ENCODE measurements at places on chromosomes 13 and 19.

DNA sequence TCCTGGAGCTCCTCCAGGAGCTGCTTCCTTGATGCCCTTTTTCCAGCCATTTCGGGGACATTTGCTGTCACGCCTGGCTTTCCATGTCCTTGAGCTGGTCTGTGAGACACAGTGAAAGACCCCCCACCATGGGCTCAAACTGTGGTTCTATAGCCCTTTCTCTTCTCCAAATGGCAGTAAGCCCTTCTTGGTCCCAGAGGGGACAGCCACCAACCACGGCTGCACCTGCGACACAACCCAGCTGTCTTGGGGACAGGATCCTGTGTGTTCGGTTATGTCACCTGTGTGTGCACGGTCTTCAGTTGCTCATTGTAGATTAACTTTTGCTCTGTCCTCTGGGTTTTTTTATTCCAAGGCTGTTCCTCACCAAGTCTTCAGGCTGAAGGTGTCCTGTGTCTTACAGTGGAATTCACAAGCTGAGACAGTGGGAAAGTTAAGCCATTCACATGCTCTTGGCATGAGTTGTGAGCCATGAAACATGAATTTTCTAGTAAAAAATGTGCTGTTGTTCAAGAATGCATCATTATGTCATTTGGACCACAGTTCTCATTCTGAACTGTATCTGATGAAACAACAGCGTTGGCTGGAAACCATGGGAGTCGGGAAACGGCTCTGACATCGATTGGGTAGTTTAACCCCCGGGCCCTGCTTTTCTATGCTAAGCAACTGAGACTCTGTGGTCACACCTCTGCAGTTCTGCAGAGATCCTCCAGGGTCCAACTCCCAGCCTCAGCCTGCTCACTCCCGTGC is 129.5 kb upstream of the MCF2L start:
- no peak for DNase-seq

- no peak for DNase-seq
Observed at GRCh38 chr13:49561062-49561410, 24.3 kb downstream of the RCBTB1 start.

DNA sequence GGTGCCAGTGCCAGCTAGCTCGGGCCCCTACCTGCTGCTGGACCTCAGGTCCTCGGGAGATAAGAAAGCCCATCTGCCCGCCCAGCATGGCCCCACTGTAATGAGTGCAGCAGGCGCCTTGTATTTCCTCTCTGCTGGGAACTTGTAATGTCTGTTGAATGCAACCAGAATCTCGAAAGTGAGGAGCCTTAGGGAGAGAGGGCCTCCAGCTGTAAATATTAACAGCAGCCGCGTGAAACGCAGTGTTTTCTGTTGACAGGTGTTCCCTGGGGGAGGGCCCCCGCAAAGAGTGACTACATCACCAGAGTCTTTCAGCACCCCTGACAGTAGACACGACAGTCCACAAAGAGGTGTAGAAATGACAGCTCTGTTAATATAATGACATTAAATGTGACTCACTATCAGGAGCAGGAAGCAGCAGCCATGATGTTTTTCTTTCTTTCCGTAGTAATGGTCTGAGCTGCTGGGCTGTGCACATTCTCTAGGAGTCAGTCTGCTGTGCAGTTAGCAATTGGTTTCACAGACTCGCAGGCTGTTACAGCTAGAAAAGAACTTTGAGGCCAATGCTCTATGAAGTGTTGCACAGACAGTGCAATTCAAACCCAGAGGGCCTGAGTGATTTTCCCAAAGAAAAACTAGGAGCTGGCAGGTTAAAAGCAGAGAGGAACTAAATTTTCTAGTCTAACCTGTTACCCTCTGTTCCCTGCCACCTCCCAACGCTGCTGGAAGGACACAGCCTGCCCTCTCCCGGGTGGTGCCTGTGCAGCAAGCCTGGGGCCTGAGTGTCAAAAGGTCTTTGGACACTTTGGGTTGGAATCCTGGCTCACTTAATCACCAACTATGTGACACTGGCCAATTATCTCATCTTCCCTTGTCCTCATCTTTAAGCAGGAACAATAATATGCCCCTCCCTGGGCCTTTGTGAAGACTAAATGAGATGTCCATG is 58.6 kb upstream of the WASF3 start:
- DNase-seq: no peak

DNA sequence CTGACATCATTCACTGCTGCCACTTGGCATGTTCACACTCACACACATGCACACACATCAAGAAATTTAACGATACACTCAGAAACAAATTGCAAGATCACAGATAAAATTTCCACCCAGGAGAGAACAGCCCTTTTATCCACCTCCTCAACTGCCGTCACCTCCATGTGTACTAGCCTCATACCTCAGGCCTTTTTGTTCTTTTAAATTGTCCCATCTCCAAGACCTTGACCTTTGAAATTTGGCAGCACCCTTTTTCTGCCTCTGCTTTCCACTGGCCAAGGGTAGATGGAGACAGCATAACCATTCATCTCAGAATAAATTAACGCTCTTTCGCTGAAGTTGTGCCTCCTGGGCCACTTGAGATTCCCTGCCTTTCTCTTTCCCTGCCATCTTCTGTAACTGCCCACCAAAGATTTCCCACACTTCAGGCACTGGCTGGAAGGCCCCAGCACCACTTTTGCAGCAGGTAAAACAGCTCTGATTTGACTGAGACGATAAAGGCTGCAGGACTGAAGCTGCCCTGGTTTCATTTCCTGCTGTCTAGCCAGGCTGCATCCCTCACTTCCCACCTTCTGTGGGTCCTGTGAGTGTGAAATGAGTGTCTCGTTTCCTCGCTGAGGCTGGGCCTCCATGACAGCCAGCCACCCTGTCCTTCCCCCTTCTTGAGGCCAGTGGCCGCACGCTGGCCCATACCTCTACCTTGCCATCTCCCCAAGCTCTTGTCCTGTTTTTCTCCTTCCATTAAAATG is 39.3 kb downstream of the MBNL2 start:
- DNase-seq: peak; percentile 47

DNA sequence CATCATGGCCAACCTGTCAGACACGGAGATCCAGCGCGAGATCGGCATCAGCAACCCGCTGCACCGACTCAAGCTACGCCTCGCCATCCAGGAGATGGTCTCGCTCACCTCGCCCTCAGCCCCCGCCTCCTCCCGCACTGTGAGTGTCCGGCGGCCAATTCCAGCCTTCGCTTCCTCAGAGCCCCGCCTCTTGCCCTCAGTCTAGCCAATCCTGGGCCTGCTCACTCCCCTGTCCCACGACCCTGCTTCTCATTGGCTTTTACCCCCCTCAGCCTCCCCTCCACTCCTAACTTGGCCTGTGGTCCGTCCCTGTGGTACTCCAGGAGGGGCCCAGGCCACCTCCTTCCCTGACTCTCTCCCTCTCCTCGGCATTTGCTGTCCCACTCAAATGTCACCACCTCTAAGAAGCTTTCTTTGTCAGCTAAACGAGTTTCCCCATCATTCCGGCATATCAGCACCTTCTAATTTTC is 12.3 kb downstream of the HRC start:
- peak; percentile 97 for DNase-seq

GRCh38 chr13:93218583-93218982 is 8.0 kb upstream of the GPC6 start:
- no peak for DNase-seq

DNA sequence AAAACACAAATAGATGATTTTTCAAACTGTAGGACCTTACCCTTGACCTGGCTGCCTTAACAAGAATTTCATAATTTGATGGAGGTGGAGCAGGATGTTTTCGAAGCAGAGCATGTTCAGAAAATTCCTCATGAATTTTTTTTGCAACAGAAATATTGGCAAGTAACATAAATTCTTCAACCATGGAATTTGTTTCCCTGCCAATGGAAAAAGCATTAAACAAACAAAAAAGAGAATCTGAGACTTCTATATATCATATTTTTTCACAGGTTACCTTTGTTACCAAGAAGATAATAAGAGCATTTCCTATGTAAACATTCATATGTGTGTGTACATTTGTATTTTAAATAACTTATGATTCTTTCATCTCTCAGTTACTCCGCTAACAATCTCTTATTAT is 18.3 kb downstream of the DIS3 start:
- DNase-seq: no peak

DNA sequence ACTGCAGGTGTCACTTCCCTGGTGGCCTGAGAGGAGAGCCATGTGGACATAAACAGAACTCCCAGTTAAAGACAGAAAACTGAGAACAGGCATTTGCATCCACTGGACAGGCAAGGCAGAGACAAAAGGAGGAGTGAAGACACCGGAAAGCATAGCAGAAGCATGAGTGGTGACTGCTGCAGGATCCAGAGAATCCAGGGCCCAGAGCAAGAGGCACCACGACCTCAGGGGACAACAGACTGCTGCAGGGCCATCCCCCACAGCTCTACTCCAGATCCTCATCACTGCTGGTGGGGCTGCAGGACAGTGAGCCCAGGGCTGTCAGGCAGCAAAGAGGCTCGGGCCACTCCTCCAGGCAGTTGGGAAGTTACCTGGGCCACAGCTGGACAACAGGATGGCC is 14.5 kb upstream of the ISYNA1 start:
- no peak for DNase-seq

DNA sequence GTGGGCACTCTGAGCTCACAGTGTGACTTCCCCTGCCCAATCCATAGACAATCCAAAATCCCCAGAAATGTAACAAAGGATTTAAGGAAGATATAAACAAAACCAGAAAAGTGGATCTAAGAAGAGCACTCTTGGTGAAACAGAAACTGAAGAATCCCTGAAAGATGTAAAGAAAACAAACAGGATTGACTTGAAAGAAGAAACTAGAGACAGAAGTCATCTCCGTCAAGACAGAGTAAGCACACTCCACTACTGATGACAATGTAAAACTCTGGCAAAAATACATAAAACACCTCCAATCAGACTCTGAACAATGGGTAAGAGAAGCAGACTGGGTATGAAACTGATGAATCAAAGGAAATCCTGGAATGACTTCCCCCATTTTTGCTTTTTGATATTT is 13.5 kb downstream of the TUBGCP3 start:
- DNase-seq: no peak

GRCh38 chr19:47253467-47253881 is 2.9 kb upstream of the CCDC9 start:
- DNase-seq: no peak

GRCh38 chr19:16244091-16244490 is 46.4 kb downstream of the AP1M1 start:
- DNase-seq: no peak

- no peak for DNase-seq
Observed at GRCh38 chr19:30226464-30227011, 145.6 kb upstream of the ZNF536 start.

- no peak for DNase-seq
Observed at GRCh38 chr13:60788156-60788829, 391.3 kb downstream of the TDRD3 start.

- DNase-seq: no peak
Observed at GRCh38 chr13:108200781-108201398, 14.4 kb downstream of the LIG4 start.

- DNase-seq: no peak
Observed at GRCh38 chr19:47253970-47254369, 2.4 kb upstream of the CCDC9 start.

GRCh38 chr19:16136185-16136999 is 7.1 kb upstream of the HSH2D start:
- no peak for DNase-seq

GRCh38 chr13:27174766-27175455 is 3.3 kb upstream of the USP12 start:
- peak; percentile 54 for DNase-seq

- peak; percentile 62 for DNase-seq
Observed at GRCh38 chr19:13118424-13119193, 545 bp downstream of the NACC1 start.

GRCh38 chr13:96273196-96273595 is 183.3 kb downstream of the HS6ST3 start:
- DNase-seq: no peak

- peak; percentile 70 for DNase-seq
Observed at GRCh38 chr19:4866595-4867424, 657 bp downstream of the PLIN3 start.

- peak; percentile 100 for DNase-seq
Observed at GRCh38 chr19:58543826-58544590, at the start of gene TRIM28. TSS of gene TRIM28 (plus strand) at chr19:58544064. CDS start at chr19:58544758, 694 bp downstream.

GRCh38 chr13:59504407-59504806 is 659.3 kb downstream of the DIAPH3 start:
- no peak for DNase-seq

GRCh38 chr13:49314344-49314882 is 66.7 kb downstream of the CDADC1 start:
- no peak for DNase-seq

- DNase-seq: no peak
Observed at GRCh38 chr19:35883882-35884281, 15.5 kb downstream of the APLP1 start.

DNA sequence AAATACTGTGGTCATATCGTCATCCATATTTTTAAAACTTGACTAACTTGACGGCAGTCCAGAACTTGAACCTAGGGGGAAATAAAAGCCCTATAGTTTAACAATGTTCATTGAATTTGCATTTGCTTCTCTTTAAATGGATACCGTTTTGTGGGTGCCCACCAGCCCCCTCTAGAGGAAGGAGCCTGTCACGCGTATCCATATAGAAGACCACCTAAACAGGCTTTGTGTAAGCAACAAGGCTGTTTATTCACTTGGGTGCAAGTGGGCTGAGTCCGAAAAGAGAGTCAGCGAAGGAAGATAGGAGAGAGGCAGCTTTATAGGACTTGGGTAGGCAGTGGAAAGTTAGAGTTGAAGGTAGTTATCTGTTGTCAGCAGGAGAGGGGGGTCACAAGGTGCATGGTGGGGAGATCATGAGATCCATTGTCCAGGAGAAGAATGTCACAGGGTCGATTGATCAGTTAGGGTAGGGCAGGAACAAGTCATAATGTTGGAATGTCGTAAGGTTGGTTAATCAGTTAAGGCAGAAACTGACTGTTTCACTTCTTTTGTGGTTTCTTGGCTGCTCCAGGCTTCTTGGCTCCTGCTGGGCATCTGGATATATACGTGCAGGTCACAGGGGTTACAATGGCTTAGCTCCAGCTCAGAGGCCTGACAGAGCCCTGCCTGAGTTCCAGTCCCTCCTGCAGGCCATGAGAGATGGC is 42.5 kb upstream of the ANKRD10 start:
- no peak for DNase-seq

GRCh38 chr13:71611292-71611691 is 255.7 kb downstream of the DACH1 start:
- no peak for DNase-seq

DNA sequence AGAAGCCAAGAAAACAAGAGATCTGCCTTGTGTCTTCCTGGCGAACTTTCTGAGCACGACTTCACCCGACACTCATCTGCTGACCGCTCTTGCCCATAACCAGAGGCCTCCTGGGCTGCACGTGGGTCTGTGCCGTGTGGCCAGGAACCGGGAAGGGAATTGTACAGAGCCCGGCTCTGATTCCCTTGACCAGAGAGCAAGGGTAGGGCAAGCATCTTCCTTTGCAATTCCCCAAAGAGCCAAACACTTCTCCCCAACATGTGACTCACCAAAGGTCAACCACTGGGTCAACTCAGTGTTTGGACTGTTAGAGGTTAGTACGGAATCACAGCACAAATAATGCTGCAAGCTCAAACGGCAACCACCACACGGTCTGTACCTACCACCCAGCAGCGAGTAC is 48.9 kb downstream of the KLF2 start:
- DNase-seq: no peak

- DNase-seq: no peak
Observed at GRCh38 chr13:40028446-40028845, 373.0 kb downstream of the COG6 start.

Data from germinal center (tissue), 1 donor.